ENCODE measurements at places on chromosomes 2 and 18. TPM values are rescaled to one million over a fixed set of nuclear protein-coding genes. Genes with fewer than 3 reads are reported as not detected.

GRCh38 chr2:443216-443615 lies 155.3 kb upstream of the ALKAL2 start:
- DNase-seq: no peak
- H3K36me3 ChIP-seq: no peaks in the 10 kb centered on the region
- no peaks in the 10 kb centered on the region for H3K27me3 ChIP-seq
- peaks cover 15% of the 10 kb centered on the region for H3K4me1 ChIP-seq
- H3K27ac ChIP-seq: no peak overlapping the region

- peak within 1 kb of the TSS; percentile 74 for H3K4me3 ChIP-seq
- H3K4me1 ChIP-seq: peaks cover 6% of the 10 kb centered on the region
- H3K27me3 ChIP-seq: peaks cover 30% of the 10 kb centered on the region
- H3K36me3 ChIP-seq: no peaks in the 10 kb centered on the region
- DNase-seq: no peak
- H3K27ac ChIP-seq: no peak within 1 kb of the TSS
Observed at GRCh38 chr2:219627103-219628100, at the start of gene SLC4A3. Gene SLC4A3, plus strand, starts transcription at chr2:219627630. Its CDS starts 363 bp downstream, at chr2:219627993.

DNA sequence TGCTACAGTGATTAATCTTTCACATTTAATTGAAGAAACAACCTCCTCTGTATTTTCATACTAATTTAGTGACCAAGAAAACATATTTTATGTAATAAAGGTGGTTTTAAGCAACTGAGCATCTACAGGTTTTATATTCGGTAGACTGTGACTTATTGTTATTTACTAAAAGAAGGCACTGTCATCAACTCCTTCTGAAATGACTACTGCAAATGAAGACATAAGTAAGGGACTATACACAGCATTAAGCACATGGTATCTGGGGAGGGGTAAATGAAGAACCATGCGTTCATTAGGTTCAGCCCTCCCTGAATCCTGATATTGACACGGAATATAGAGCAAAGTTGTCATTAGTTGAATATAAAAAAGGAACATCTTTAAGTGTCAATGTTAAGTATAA lies 4.3 kb downstream of the CDH20 start:
- peaks cover 45% of the 10 kb centered on the region for H3K27me3 ChIP-seq
- no peak for DNase-seq
- H3K36me3 ChIP-seq: no peaks in the 10 kb centered on the region
- H3K4me3 ChIP-seq: no peak overlapping the region
- H3K4me1 ChIP-seq: peaks cover 19% of the 10 kb centered on the region

Gene SP9
- total RNA-seq: 1.9 TPM

GRCh38 chr2:3005859-3006501 lies 371.6 kb downstream of the EIPR1 start:
- peaks cover 7% of the 10 kb centered on the region for H3K4me1 ChIP-seq
- H3K4me3 ChIP-seq: no peak overlapping the region
- no peaks in the 10 kb centered on the region for H3K36me3 ChIP-seq

DNA sequence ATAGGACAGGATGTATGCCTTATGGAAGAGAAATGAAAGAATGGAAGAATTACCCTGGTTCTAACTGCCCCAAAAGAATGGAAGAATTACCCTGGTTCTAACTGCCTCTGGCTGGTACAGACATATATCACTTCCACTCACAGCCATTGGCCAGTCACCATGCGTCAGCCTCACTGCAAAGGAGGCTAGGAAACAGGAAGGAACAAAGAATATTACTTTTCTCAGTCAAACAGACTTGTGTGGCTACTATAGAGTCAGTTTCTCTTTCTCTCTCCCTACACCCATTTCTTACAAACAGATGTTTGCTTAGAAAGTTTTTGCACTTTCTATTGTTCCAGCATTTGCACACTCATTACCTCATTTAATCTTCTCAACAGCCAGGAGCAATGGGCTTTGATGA lies 1111.1 kb upstream of the KLHL29 start:
- H3K4me1 ChIP-seq: no peaks in the 10 kb centered on the region
- no peaks in the 10 kb centered on the region for H3K36me3 ChIP-seq
- H3K27ac ChIP-seq: no peak overlapping the region
- no peak overlapping the region for H3K4me3 ChIP-seq

Data from neural crest cell (in vitro differentiated cells).